ENCODE measurements at places on chromosomes 12 and 14. TPM values are rescaled to one million over a fixed set of nuclear protein-coding genes. Genes with fewer than 3 reads are reported as not detected.

KRT83 gene
- polyA plus RNA-seq, result not detected

CD163L1 gene
- polyA plus RNA-seq, result 2.2 TPM

CISTR gene
- not detected for polyA plus RNA-seq

CEBPE gene
- 0.08 TPM for polyA plus RNA-seq

GALNT8 gene
- polyA plus RNA-seq, result 4.3 TPM

B3GNT4 gene
- 6.4 TPM for polyA plus RNA-seq

KRT4 gene
- polyA plus RNA-seq, result 0.47 TPM

CLEC6A gene
- 0.27 TPM for polyA plus RNA-seq

HOXC10 gene
- 62.2 TPM for polyA plus RNA-seq

CDH24 gene
- 28.7 TPM for polyA plus RNA-seq

DNA sequence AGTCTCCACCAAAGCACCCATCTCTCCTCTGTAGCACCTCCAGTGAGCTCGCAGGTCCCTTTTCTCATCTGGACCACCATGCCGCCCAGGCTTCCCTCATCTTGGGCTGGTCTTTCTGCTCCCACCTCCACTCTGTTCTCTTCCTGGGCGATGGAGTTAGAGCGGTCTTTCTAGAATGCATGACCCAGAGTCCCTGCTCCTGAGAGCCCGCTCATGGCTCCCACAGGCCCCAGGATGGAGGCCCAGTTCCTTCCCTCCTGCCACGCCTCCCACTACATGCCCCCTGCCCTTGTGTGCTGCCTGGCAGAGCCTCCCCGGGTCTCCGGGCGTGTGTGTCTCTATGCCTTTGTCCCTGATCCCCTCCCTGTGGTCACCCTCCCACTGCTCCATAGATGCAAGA, 100.7 kb upstream of the RTL1 start:
- DNase-seq, result no peak

DNA sequence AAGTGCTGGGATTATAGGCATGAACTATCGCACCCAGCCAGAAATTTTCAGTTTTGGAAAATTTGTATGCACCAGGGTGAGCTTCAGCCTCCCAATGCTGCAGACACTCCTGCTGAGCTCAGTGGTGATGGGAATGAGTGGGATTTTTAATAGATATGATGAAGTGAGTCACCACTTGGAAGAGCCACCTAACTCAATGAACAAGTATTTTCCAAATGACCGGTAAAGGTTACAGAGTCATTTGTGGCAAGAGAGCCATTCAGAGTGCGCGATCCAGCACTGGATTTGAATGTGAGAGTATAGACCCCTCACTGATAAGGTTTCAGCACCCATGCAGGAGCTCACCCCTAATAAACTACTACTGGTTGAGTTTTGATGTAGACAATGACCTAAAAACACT, 100.7 kb downstream of the PPP2R5C start:
- DNase-seq, result no peak

GRCh38 chr14:51317373-51317772, 77.3 kb downstream of the TMX1 start:
- no peak for DNase-seq

DNA sequence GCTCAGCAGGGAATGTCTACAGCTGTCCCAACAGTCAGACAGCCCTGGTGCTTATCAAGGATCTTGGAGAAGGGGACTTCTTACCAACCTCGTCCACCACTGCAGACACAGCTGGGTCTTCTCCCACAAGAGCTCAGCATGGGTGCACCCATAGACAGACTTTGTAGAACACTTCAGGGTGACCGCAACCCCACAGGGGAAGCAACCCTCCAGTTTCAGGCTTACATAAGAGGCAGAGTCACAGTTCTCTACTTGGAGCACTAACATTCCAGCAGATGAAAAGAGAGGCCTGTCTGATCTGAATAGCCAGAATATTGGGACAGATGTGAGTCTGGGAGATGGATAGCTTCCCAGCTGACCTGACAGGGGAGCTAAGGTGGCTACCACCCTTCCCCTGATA, 3.5 kb upstream of the CLEC1A start:
- DNase-seq, result no peak

GRCh38 chr12:43333644-43334043, 218.4 kb downstream of the ADAMTS20 start:
- DNase-seq, result no peak

- DNase-seq, result no peak
These were observed 426.2 kb downstream of the ZFP36L1 start for GRCh38 chr14:68366656-68367055.

GRCh38 chr12:92155733-92156132, 10.1 kb upstream of the BTG1 start:
- no peak for DNase-seq

DNA sequence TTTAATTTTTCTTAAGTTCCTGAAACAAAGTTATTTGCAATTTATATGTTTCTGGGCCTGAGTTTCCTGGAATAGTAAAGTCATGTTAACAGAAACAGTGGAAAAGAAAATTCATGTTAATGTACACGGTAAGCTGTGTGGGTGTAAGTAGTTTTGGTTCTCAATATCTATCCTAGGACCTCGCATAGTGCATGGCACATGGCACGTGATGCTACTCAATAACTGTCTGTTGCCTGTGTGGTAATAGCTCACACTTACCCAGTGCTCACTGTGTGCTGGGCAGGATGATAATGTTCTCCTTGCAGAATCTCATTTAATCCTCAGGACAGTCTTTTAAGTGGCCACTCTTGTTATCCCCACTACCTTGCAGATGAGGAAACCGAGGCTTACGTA, 100.7 kb downstream of the DUSP16 start:
- no peak for DNase-seq

DNA sequence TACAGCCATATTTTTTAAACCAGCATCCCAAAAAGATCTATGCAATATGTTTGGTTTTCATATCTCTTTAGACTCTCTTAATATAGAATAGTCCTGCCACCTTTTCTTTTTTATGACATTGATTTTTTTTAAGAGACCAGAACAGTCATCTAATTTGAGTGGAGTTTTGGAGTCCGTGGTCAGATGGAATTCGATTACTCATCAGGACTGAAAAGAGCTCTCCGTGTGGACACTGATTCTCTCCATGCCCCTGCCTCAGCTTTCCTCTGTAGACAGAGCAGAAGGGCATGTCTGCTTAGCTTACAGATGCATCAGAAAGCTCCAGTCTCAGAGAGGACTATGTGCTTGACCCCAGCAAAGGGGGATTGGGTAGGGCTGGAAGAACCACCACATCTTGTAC, 27.8 kb downstream of the SMCO2 start:
- no peak for DNase-seq

- no peak for DNase-seq
These were observed 180.6 kb upstream of the EEA1 start for GRCh38 chr12:93109551-93110203.

DNA sequence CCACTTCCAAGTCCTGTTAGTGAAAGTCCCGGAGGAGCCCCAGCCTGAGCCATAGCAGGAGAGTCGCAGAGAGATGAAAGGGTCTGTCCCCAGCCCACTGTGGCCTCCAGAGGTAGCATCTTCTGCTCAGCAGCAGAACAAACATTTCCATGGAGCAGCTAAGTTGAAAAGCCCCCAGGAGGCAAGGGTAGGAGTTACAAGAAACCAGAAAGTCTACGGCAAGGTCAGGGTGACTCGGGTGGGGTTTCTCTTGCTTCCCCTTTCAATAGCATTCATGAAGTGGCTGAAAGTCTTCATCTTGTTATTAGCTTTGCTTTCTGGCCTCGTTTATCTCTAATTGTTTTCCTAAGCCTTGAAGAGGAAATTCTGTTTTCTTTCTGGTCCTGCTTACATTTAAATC, 151.2 kb upstream of the DIO3 start:
- no peak for DNase-seq

DNA sequence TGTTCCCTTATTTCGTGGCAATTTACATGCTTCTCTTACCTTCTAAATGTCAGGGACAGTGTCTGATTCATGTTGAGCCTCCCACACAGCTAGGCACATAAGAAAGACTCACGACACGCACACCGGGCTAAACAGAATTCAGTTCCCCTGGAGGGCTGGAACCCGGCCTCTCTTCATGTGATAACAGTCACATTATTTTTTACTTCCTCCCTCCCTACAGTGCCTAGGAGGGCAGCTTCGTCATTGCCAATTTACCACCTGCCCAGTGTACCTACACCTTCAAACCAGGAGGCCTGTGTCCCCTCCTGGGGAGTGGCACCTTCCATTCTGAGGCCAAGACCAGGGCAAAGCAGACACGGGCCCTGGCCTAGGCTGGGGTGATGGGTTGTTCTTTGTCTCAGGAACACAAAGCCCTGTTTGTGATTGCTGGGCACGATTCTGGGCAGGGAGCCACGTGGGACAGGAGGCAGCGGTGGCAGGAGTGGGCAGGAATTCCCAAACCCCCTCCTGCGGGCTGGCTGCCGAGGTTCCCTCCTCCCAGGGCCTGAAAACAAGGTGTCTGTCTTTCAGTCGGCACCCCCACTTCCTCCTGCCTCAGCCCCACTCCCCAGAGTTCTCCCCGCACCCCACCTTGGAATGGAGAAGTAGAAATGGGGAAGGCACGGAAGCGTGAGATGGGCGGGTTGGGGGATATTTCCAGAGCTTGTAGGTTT, 6.8 kb upstream of the RASAL1 start:
- DNase-seq, result no peak

DNA sequence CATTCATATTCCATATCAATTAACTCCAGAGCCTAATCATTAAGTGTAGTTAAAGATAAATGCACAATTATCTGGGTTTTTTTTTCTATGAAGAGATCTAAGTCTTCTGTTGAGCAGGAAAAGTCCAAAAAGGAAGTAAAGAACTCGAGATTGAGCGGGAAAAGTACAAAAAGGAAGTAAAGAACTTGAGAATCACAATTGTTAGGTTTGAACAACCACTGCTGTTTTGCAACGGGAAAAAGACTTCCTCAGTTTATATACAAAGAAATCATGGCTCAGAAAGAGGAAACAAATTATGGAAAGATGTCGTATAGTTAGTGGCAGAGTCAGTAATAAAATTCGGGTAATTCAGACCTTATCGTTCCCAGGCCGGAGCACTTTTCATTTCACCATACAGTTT, 63.3 kb downstream of the PPP1R12A start:
- DNase-seq, result no peak

GRCh38 chr12:92049403-92049802, 96.2 kb downstream of the BTG1 start:
- no peak for DNase-seq

GRCh38 chr12:104870797-104871196, 87.3 kb downstream of the SLC41A2 start:
- DNase-seq, result no peak

- no peak for DNase-seq
These were observed 56.4 kb downstream of the TMCC3 start for GRCh38 chr12:94593822-94594442.

DNA sequence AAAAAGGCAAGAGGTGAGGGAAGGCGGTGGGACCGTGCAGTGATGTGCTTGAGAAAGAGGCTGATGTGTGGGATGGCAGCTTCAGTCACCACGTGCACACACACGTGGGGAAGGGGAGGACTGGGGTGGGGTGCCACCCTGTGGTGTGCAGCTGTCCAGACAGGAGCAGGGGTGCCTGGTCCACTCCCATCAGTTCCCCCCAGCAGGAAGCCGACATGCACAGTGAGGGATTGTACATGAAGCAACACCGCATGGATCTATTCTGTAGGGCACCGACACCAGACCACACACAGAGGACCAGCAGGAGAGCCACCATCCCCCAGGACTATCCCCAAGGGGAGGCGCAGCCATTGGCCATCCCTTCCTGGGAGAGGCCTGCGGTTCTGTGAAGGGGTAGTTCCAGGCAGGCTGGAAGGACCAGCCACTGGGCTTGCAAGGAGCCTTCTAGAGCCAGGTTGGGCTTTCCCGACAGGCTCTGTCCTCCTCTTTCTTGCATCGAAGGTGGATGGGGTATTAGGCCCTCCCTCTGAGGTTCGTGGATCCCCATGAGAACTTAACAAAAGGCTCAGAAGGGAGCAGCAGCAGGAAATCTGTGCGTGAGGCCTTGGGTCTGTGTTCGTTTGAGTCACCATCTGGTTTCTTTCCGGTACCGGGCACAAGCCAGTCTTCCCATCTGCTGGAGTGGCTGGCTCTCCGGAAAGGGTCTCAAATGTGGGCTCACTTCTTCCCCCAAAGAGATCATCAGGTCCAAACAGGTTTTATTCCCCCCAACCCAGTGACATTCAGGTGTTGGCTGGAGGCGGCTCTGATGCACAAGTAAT, 59.8 kb downstream of the PLEKHG3 start:
- DNase-seq, result no peak

DNA sequence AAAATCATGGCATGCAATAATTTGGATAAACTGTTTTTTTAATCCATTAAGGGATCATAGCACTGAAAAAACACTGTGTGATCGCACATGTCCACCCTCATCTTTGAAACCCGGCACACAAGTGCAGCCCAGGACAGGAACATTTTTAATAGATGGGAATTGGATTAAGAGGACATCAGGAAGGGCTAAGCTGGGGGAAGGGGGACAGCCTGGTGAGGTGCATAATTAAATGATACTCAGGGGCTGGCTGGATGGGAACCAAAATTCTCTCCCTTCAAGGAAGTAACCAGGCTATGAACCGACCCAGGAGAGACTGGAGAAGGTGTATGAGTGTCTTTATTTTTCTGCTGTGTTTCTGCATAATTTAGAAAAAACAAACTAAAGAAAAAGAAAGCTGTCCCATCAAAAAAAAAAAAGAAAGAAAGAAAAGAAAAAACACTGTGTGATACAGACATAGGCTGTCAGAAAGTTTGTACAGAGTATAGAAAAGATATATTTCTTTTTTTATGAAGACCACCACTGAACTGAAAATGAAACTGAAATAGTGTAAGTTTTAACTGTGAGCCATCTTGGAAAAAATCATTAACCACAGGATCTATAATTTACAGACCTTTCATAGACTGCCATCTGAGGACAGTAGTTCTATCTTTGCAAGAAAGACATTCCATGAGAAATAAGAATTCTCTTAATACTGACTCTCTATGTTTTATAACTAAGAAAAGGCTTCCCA, 75.1 kb upstream of the SLC38A4 start:
- DNase-seq, result no peak

GRCh38 chr12:66746489-66747201, 67.8 kb upstream of the GRIP1 start:
- DNase-seq, result no peak

DNA sequence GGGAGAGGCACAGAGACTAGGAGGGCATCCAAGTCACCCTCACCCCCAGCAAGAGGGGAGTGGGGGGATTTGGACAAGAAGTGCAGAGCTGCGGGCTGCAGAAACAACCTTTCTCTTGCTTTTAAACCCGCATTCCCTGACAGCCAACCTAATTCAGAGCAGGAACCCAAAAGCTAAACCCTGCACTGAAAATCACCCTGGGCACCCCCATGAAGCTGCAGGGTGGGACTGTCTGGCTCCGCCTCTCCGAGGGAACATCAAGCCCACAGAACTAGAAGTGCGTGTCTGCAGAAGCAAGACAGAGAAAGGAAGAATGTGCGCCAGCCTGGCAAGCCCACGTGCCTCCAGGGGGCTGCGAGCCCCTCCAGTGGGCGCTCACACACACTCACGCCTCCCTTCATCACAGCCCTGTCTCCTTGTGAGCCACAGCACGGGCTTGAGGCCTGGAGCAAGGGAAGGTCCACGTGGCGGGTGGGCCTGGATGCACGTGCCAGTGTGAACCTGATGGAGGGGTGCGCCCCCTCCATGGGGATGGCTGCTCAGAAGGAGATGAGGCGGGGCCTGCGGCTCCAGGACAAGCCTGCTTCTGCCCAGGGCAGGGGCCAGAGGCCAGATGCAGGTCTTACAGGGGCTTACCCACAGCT, 27.8 kb upstream of the PNMA1 start:
- DNase-seq, result no peak

- DNase-seq, result no peak
These were observed 32.9 kb downstream of the RERGL start for GRCh38 chr12:18057051-18057450.

All from left kidney (tissue), 8 donors.